ENCODE measurements at places on chromosomes 4 and X. TPM values are rescaled to one million over a fixed set of nuclear protein-coding genes. Genes with fewer than 3 reads are reported as not detected.

DNA sequence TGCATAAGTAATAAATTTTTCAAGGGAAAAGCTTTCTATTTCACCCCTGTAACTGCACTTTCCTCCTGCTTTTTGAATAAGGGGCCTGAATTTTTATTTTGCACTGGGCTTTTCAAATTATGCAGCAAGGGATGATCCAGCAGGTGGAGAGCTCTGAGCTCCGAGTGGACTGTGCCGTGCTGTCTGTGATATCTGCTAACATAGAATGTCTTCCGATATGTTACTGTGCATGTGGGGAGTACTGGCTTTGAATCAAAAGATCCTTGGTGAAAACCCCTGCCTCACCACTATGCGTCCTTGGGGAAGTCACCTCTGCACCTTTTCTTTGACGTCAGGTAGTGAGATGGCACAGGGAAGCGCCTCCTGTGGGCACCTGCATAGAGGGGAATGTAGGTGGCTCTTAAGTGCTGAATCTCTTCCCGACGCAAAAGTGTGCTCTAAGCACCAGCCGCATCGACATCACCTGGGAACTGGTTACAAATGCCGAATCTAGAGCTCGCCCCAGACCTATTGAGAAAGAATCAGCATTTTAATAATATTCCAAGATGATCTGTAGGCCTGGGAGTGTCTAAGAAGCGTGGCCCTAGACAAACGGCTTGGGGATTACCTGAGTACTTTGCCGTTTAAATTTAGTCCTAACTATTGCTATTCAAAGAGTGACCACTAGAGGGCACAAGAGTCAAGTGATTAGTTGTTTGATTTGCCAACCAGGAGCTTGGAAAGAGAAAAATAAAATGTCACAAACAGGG, 19.2 kb upstream of the WFS1 start:
- DNase-seq: no peak

DNA sequence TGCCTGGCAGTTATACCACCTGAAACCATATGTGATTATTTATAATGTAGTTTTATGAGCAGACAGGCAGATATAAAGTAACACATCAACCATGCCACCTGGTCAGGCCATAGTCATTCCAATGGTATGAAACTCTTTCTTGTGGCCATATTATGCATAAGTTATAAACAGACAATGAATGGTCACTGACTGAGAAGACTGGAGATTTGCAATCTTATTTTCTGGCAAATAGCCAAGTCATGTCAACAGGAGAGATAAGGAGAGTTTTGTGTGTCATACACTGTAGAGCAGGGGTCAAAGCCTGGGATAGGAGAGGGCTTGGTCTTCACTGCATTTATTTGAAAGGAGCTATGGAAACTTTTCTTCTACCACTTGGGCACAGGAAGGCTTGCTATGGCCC, 29.5 kb downstream of the SORBS2 start:
- no peak for DNase-seq

DNA sequence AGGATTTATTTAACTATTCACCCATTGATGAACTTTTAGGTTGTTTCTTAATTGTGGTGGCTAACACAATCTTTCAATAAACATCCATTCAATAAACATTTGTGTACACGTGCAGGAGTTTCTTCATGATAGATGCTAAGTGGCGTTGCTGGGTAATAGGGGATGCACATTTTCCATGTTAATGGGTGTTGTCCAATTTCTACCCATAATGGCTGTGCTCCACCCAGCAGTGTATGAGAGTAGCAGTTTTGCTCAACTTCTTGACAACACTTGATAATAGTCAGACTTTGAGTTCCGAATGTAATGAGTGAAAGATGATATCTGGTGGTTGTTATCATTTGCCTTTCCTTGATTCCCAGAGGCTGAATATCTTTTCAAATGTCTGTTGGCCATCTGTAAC, 104.7 kb downstream of the NHSL2 start:
- DNase-seq: no peak

DNA sequence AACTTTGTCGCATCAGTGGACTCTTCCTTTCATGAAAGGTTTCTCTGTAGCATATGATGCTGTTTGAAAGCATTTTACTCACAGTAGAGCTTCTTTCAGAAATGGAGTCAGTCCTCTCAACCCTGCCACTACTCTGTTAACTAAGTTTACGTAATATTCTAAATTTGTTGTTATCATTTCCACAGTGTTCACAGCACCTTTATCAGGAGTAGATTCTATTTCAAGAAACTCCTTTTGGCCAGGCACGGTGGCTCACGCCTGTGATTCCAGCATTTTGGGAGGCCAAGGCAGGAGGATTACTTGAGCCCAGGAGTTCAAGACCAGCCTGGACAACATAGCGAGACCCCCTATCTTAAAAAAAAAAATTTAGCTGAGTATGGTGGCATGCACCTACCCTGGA, 90.0 kb downstream of the KDM6A start:
- no peak for DNase-seq

Gene ZCCHC18
- total RNA-seq: not detected

Gene TKTL2
- not detected for total RNA-seq
